Stimulated activated CD4-positive, alpha-beta T cell treated with anti-CD3 and anti-CD28 coated beads, Interleukin-15, amount 100 ng/mL, for 48 hours (primary cell): ENCODE measurements at places on chromosomes 2 and 18.

GRCh38 chr2:124804014-124804940 lies 779.2 kb downstream of the CNTNAP5 start:
- DNase-seq, result no peak

DNA sequence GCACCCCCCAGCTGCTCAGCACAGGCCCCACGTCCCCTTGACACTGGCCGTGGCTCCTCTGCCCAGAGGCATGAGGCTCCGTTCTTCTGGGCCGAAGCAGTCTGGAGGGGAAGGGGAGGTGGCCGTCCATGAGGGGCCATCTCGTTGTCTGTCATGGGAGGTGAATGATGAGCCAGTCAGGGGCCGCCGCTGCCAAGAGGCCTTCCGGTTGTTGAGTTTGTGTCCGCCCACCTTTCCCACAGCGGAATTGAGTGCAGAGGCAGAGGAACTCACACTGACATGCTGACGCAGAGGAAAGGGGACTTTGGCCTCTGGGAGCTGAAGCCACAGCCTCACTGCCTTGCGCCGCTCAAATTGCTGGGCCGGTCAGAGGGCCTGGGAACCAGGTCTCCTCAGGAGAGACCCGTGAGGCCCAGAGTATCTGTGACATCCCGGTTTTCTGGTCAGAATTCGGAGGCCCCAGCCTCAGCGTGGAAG lies 268.4 kb downstream of the ATAD2B start:
- peak; percentile 38 for DNase-seq

- no peak for DNase-seq
These were observed 78.5 kb downstream of the TANC1 start for GRCh38 chr2:159046966-159047365.

DNA sequence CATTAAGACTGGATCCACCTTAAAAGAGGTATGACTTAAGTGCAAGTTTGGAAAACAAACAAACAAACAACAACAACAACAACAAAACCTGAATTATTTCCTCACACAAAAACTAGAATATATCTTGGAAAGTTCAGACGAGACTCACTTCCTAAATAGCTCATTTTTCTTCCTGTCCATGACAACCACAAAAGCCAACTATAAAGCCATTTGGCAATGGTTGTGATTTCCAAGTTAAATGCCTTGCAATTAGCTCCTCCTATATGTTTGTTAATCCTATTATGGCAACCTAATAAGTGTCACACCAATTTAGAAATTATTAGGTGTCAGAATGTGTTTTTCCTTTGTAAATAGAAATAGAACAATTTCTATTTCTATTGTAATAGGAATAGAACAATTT lies 91.6 kb upstream of the ARL5A start:
- DNase-seq, result no peak
